ENCODE measurements at places on chromosomes 4 and X.

DNA sequence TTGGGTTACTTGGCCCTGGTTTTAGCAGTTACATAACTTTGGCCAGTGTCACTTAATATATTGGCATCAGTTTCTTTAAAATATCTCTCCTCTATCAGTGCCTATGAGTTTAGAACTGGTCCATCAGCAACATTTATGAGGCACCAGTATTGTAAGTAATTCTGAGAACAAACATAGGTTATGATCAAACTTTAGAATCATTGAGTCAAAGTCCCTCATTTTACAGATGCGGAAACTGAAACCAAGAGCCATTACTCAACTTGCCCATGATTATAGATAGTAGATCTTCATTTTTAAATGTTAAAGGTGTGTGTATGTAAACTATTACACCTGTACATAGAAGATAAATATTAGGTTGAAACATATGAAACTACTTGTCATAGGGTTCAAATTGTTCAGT is 4.5 kb downstream of the NIPAL1 start:
- peaks cover 14% of the 10 kb centered on the region for H3K4me1 ChIP-seq
- H3K36me3 ChIP-seq: no peaks in the 10 kb centered on the region
- H3K27me3 ChIP-seq: no peaks in the 10 kb centered on the region
- H3K27ac ChIP-seq: no peak overlapping the region
- DNase-seq: no peak
- H3K4me3 ChIP-seq: no peak overlapping the region

- no peaks in the 10 kb centered on the region for H3K27me3 ChIP-seq
- no peak overlapping the region for H3K27ac ChIP-seq
- no peaks in the 10 kb centered on the region for H3K36me3 ChIP-seq
- no peak overlapping the region for H3K4me3 ChIP-seq
These were observed 269.6 kb downstream of the DKK2 start for GRCh38 chr4:106766519-106766918.

GRCh38 chr4:168421671-168422070 is 58.6 kb downstream of the DDX60L start:
- H3K4me3 ChIP-seq: no peak overlapping the region
- DNase-seq: no peak
- H3K36me3 ChIP-seq: peaks cover 74% of the 10 kb centered on the region
- no peaks in the 10 kb centered on the region for H3K27me3 ChIP-seq
- H3K4me1 ChIP-seq: no peaks in the 10 kb centered on the region
- H3K27ac ChIP-seq: no peak overlapping the region

GRCh38 chrX:151710457-151710856 is 5.4 kb upstream of the FATE1 start:
- no peak overlapping the region for H3K27ac ChIP-seq
- H3K27me3 ChIP-seq: no peaks in the 10 kb centered on the region
- H3K36me3 ChIP-seq: no peaks in the 10 kb centered on the region

DNA sequence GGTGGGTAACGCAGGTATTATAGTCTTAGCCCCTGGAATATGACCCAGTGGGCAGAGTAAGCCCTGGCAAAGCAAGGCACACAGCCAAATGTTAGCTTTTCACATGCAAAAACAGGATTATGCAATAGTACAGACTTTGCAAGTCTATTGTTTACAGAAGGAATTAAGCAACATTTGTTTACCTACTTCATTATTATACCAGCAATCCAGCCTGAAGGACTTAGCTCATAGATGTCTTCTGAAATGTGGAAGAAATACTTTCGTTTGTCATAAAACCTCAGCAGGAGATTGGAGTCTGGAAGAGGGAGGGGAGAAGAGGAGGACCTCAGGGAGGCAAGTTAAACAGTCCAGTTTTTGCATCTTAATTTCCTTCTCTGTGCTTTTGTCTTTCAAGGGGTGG is 226.7 kb upstream of the CENPE start:
- no peak overlapping the region for H3K4me3 ChIP-seq
- H3K36me3 ChIP-seq: no peaks in the 10 kb centered on the region
- no peaks in the 10 kb centered on the region for H3K27me3 ChIP-seq
- H3K27ac ChIP-seq: no peak overlapping the region
- DNase-seq: no peak

DNA sequence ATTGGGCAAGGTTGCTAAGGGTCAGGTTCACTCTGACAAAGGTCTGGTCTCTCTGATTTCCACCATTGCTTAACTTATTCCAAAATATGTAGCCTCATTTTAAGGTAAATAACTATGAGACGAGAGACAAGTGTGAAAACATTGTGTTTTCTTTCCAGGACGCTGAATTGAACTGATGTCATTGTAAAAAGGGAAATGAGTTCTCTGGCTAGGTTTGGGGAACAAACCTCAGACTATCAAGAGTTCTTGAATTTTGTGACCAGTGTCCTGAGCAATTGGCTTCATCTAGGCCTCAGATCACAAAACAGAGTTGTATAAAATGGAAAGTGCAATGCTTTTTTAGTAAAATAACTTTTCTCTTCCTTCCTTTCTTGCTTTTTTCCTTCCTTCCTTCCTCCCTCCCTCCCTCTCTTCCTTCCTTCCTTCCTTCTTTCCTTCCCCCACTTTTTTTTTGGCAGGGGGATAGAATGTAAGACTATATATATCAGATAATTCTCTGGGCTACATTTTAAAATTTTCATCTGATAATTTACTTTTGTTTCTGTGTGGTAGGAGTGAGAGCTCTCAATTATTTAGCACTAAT is 30.8 kb upstream of the CXCL8 start:
- no peaks in the 10 kb centered on the region for H3K4me1 ChIP-seq
- no peak overlapping the region for H3K27ac ChIP-seq
- H3K36me3 ChIP-seq: no peaks in the 10 kb centered on the region
- DNase-seq: peak; percentile 27

DNA sequence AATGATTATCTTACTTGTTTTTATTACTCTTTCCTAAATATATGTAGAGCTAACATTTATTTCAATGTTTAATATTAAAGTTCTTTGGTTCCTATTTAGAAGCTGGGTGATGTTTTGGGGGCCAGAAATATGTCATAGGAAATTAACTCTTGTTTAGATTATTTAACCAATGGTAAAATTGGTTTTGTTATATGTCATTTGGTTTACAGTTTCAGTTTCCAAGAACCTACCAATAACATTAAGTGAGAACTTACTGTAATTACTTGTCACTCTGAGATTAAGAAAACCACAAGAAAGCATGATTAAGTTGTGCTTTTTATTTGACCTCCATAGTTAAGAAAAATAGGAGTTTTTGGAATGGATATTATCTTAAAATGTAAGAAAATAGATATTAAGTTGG is 121.2 kb downstream of the NDST3 start:
- H3K4me3 ChIP-seq: no peak overlapping the region
- H3K4me1 ChIP-seq: no peaks in the 10 kb centered on the region
- H3K36me3 ChIP-seq: no peaks in the 10 kb centered on the region
- DNase-seq: no peak
- H3K27me3 ChIP-seq: no peaks in the 10 kb centered on the region

- H3K27ac ChIP-seq: no peak overlapping the region
- H3K4me3 ChIP-seq: no peak overlapping the region
- H3K27me3 ChIP-seq: no peaks in the 10 kb centered on the region
- no peaks in the 10 kb centered on the region for H3K4me1 ChIP-seq
- no peak for DNase-seq
These were observed 47.8 kb downstream of the SLIT2 start for GRCh38 chr4:20299515-20299914.

DNA sequence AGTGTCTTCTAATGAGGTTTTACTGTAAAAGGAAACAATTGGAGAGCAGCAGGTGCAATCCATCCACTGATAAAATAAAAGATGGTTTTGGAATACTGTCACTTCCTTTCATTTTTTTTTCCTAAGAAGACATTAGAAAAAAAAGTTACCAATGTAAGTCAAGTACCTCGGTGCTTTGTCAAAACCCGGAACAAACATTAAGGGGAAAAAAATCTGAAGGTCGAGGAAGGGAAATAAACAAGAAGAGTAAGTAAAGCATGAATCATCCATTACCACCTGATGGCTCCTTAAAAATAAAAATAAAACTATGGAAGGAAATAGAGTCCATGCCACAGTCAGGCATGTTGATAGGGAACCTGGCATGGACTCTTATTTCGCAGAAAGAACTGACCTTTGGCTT is 15.3 kb upstream of the XPNPEP2 start:
- no peaks in the 10 kb centered on the region for H3K36me3 ChIP-seq
- peaks cover 15% of the 10 kb centered on the region for H3K4me1 ChIP-seq
- H3K27me3 ChIP-seq: no peaks in the 10 kb centered on the region
- no peak for DNase-seq

- H3K4me3 ChIP-seq: no peak overlapping the region
- H3K4me1 ChIP-seq: no peaks in the 10 kb centered on the region
- DNase-seq: peak; percentile 48
These were observed 108.5 kb downstream of the ZNF330 start for GRCh38 chr4:141329174-141329569.
